HS-5 (cell line): ENCODE measurements at places on chromosomes 13 and 19.

GRCh38 chr19:33806434-33806881 lies 9.8 kb downstream of the KCTD15 start:
- no peak for DNase-seq

DNA sequence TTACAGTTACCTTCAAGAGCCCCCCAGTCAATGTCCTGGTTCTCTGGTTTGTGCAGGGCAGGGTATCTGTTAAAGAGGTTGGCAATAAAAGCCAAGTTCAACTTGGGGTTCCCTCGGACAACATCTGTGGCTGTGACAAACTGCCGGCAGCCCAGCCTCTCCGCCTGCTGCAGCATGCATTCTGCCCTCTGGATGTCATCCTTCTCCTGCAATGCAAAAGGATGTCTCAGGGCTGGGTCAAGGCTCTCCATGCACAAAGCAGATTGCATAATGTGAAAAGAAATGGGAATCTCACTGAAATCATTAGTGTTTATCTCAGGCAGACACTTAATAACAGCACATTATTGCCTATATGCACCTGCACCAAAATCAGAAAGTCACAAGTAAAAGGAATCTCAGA lies 35.1 kb downstream of the LCP1 start:
- DNase-seq = no peak

DNA sequence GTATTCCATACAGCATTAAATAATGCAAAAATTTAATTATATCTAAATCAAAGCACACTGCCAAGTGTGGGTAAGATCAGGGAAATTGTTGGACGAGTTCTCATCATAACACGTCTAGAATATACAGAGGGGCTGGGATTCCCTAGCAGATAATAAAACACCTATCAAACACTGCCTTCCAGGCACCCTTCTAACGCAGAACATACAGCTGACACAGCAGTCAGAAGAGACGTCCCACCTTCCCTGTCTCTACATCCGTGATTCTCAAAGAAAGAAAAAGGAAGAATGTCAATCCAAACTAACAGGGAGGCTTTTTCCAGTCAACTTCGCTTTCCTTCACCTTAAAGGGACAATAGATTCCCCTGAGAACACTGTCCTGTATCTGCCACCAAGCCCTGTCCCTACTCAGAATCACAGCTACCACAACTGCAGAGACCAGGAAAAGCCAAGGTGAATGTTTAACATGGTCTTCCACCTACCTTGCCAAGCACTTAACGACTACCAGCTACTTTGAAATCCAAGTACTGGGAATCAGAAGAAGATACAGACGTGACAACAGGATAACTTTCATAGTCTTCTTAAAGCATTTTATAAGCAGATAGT lies 38.5 kb downstream of the TBC1D4 start:
- no peak for DNase-seq

GRCh38 chr13:78940455-78941130 lies 281.6 kb upstream of the OBI1 start:
- no peak for DNase-seq

GRCh38 chr13:53379485-53379884 lies 350.9 kb downstream of the OLFM4 start:
- DNase-seq = no peak

GRCh38 chr13:41296879-41297646 lies 14.0 kb upstream of the NAA16 start:
- no peak for DNase-seq

DNA sequence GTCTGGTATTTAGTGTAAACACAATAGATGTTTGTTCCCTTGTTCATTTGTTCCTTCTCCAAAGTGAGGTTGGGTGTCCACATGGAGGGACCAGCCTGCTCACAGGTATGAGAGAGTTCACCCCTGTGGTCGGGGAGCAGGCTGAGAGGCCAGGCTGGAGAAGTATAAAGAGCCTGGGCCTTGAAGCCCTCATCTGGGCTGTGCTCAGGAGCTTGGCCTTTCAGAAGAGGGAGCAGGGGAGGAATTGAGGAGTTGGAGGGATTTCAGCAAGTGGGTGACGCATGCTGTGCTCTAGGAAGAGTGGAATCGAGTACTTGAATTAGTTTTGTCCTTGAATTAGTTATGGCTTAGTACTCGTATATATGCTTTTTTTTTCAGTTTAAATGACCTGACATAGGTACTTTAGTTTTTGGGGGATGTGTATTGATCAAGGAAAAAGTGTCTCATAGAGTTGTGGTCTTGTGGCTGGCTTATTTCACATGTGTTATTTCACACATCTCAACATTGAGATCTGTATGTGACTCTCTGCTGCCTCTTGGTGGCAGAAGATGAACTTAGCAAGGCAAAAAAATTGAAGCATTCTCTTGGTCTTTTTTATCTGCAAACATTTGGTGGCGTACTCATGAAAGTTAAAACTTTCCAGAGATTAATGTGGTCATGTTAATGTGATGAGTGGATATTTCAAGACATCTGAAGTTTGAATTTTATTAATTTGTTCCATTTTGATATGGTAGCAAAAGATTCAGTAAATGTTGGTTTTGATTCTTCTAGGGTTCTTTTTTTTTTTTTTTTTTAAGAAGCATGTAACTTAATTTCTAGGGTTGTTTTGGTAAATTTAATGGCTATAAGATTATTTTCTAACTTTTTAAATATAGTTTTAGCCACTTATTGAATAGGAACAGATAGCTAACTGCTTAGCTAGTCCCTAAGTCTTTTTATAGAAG lies 54.3 kb downstream of the SLAIN1 start:
- DNase-seq = peak; percentile 9

- peak; percentile 62 for DNase-seq
Measured at GRCh38 chr13:101875717-101876393, 423.4 kb downstream of the ITGBL1 start.
